ENCODE measurements at places on chromosomes 5 and 9. TPM values are rescaled to one million over a fixed set of nuclear protein-coding genes. Genes with fewer than 3 reads are reported as not detected.

TRPM3 gene
- total RNA-seq = under 0.01 TPM

GKAP1 gene
- 1.9 TPM for total RNA-seq

GABRB2 gene
- under 0.01 TPM for total RNA-seq

ATP10B gene
- total RNA-seq = not detected

ANGPTL2 gene
- total RNA-seq = under 0.01 TPM

OR1L4 gene
- not detected for total RNA-seq

MELK gene
- 1.9 TPM for total RNA-seq

RAB24 gene
- total RNA-seq = 32.6 TPM

SPOCK1 gene
- under 0.01 TPM for total RNA-seq

CARD6 gene
- total RNA-seq = 4.3 TPM

IFNK gene
- not detected for total RNA-seq

SLC45A2 gene
- total RNA-seq = 0.27 TPM

SLC2A8 gene
- total RNA-seq = 14.5 TPM

GPR150 gene
- 0.54 TPM for total RNA-seq

HAPLN1 gene
- not detected for total RNA-seq

RANBP3L gene
- total RNA-seq = not detected

GRXCR2 gene
- not detected for total RNA-seq

TMEM167A gene
- total RNA-seq = 17.8 TPM

SPINK4 gene
- not detected for total RNA-seq

FUT7 gene
- total RNA-seq = 14.3 TPM

TICAM2 gene
- total RNA-seq = under 0.01 TPM

IFNA13 gene
- total RNA-seq = not detected

NMUR2 gene
- not detected for total RNA-seq

SPATA31C1 gene
- under 0.01 TPM for total RNA-seq

OR1Q1 gene
- total RNA-seq = under 0.01 TPM

Data from hematopoietic multipotent progenitor cell (in vitro differentiated cells).